ENCODE measurements at places on chromosomes 4 and X. TPM values are rescaled to one million over a fixed set of nuclear protein-coding genes. Genes with fewer than 3 reads are reported as not detected.

The C4orf33 gene
- polyA plus RNA-seq = 17.8 TPM

The CYSLTR1 gene
- not detected for polyA plus RNA-seq

The NAP1L2 gene
- polyA plus RNA-seq = 2.8 TPM

The EFNB1 gene
- 90.3 TPM for polyA plus RNA-seq

The CXCL6 gene
- 0.29 TPM for polyA plus RNA-seq

The ITM2A gene
- 40.0 TPM for polyA plus RNA-seq

The MTTP gene
- polyA plus RNA-seq = 0.09 TPM

The SLC6A8 gene
- 56.7 TPM for polyA plus RNA-seq

DNA sequence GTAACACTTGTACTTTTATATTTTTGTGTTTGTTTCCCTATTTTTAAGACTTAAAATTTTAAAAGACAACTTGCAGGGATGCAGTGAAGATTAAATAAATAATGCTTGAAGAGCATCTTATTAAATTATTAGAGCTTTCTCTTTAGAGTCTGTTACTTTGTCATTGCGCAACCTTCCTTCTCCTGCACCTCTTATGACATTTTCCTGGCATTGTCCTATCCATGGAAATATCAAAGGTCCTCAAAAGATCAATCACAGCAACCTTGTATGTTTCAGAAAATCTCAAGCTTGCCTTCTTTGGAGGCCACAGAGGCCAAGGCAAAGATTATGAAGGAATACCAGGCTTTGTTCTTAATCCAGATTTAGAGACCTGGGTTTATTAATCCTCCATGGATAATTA is 116.3 kb downstream of the GRXCR1 start:
- H3K27ac ChIP-seq = no peak overlapping the region
- H3K36me3 ChIP-seq = no peaks in the 10 kb centered on the region
- no peak for DNase-seq
- H3K27me3 ChIP-seq = no peaks in the 10 kb centered on the region

DNA sequence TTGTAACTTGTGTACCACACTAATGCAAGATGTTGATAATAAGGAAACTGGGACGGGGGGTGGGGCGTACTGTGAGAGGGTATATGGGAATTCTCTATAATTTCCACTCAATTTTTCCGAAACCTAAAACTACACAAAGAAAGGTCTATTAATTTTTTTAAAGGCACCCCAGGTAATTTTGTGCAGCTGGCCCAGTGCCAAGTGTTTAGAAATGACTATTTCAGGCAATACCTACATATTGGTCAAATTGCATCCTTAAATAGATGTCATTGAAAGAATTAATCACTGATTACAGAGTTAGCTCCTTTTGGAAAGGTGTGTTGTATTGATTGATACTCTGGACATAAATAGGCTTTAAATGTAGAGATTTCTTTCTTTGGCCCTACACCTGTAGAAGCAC is 10.1 kb upstream of the MTMR1 start:
- no peak overlapping the region for H3K4me3 ChIP-seq
- H3K4me1 ChIP-seq = peaks cover 2% of the 10 kb centered on the region
- H3K27ac ChIP-seq = no peak overlapping the region
- H3K27me3 ChIP-seq = no peaks in the 10 kb centered on the region
- DNase-seq = no peak

DNA sequence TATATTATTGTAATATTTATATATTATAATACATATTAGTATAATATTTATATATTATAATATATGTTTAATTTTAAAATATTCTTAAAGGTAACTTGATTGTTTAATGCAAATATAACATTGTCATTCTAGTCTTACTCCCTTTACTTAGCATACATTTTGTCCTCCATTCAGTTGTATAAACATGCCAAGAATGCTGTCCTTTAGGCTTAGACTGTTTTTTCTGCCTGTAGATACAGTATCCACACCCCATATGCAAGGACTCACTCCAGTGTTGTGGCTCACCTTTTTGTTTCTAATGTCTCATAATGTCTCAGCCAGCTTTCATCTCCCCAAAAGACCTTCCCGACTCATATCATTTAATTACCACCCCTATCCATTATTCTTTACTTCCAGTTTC is 2110.0 kb downstream of the PCDH7 start:
- no peak overlapping the region for H3K4me3 ChIP-seq
- H3K36me3 ChIP-seq = no peaks in the 10 kb centered on the region
- H3K27me3 ChIP-seq = no peaks in the 10 kb centered on the region
- no peak overlapping the region for H3K27ac ChIP-seq
- DNase-seq = no peak
- no peaks in the 10 kb centered on the region for H3K4me1 ChIP-seq

DNA sequence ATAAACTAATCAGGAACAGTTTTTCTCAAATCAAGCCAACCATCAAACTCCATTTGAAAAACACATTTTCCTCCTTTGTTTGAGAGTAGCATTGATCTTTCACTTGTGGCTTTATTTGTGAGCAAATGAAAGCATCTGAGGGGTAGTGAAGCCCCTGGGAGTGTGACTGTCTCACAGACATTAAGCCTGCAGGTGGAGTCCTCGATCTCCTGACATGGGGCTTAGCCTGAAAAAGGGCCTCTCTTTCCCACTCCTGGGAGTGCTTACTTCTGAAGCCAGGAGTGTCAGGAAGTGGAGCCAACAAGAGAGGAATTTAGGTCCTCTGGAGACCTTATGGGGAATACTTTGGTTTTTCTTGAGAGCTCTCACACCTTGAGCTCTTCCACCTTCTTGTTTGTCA is 158.2 kb upstream of the SFRP2 start:
- no peaks in the 10 kb centered on the region for H3K27me3 ChIP-seq
- no peak for DNase-seq
- H3K27ac ChIP-seq = no peak overlapping the region
- no peak overlapping the region for H3K4me3 ChIP-seq
- H3K4me1 ChIP-seq = no peaks in the 10 kb centered on the region

- no peak overlapping the region for H3K27ac ChIP-seq
- H3K4me1 ChIP-seq = no peaks in the 10 kb centered on the region
- H3K36me3 ChIP-seq = no peaks in the 10 kb centered on the region
- no peaks in the 10 kb centered on the region for H3K27me3 ChIP-seq
These were observed 1443.5 kb downstream of the FAM133A start for GRCh38 chrX:95117556-95117955.

- no peak overlapping the region for H3K4me3 ChIP-seq
- H3K27ac ChIP-seq = no peak overlapping the region
- no peak for DNase-seq
- peaks cover 4% of the 10 kb centered on the region for H3K4me1 ChIP-seq
These were observed 393.6 kb downstream of the PDGFC start for GRCh38 chr4:156578005-156578404.

DNA sequence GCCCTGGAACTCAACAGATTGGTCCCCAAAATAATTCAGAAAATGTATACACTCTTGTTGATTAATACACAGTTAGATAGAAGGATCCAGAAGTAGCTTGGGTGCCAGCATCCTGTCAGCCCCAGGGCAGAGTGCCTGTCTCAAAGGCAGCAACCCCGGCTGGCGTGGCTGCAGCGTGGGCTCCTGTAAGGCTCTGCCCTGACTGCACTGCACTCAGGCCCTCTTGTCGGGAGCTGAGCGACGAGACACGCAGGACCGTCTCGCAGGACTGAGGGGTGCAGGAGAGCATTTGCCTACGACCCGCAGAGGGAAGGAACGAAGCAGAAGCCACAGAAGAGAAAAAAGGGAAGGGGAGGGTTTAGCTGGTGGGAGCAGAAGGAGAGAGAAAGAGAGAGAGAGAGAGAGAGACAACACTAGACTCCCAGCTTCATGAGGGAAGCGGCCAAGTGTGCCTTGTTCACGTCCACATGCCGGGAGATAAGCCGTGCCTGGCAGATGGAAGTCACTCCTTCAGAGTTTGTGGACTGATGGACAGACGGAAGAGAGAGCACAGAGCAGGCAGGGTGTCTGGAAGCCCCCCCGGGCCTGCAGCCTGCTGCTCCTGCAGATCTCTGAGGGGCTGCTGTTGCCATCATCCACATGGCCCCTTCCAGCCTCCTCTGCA is 38.7 kb upstream of the HELT start:
- no peak overlapping the region for H3K27ac ChIP-seq
- H3K4me1 ChIP-seq = no peaks in the 10 kb centered on the region
- H3K4me3 ChIP-seq = no peak overlapping the region
- peaks cover 17% of the 10 kb centered on the region for H3K27me3 ChIP-seq
- no peak for DNase-seq
- H3K36me3 ChIP-seq = no peaks in the 10 kb centered on the region

DNA sequence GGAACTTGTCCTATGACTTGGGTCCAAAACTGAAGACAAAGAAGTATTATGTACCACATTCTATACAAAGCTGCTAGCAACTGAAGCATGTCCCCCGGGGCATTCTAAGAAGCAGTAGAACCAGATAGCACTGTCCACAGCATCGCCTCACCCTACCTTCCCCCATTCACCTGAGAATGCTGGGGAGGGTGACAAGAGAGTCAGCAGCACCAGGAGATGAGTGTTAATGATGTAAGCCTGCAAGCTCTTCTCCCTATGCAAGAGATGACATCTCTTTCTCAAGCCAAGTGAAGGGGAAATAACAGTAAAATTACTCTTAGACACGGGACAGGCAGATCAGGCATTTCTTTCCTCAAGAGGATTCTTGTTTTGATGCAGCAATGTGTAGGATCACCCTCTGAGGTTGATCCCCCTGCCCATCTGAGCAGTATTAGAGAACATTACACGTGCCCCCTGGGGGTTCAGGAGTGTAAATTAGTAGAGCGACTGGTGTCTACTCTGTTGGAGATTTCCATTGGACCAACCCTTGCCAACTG is 13.9 kb upstream of the TLR1 start:
- H3K36me3 ChIP-seq = no peaks in the 10 kb centered on the region
- H3K27ac ChIP-seq = peak overlapping the region; percentile 59
- H3K4me1 ChIP-seq = peaks cover 26% of the 10 kb centered on the region
- no peaks in the 10 kb centered on the region for H3K27me3 ChIP-seq

DNA sequence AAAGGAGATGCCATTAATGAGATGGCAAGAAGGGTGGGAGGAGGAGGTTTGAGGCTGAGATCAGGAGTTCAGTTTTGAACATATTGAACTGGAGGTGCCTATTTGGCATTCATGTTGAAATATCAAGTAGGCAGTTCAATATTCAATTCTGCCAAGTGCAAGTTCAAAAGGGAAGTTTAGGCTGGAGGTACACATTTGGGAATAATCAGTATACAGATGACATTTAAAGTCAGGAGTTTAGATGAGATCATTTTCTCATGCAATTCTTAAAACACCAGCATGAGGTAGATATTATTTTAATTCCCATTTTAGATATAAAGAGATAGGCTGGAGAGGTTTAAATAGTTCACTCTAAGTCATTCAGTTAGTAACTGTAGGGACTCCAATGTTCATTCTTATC is 26.1 kb downstream of the COQ2 start:
- H3K4me3 ChIP-seq = no peak overlapping the region
- no peak for DNase-seq
- H3K4me1 ChIP-seq = peaks cover 7% of the 10 kb centered on the region
- H3K27ac ChIP-seq = no peak overlapping the region
- H3K27me3 ChIP-seq = no peaks in the 10 kb centered on the region
- H3K36me3 ChIP-seq = peaks cover 8% of the 10 kb centered on the region

GRCh38 chr4:34733185-34733941 is 1511.0 kb downstream of the ARAP2 start:
- no peaks in the 10 kb centered on the region for H3K36me3 ChIP-seq
- H3K4me1 ChIP-seq = no peaks in the 10 kb centered on the region
- DNase-seq = no peak
- H3K27ac ChIP-seq = no peak overlapping the region

DNA sequence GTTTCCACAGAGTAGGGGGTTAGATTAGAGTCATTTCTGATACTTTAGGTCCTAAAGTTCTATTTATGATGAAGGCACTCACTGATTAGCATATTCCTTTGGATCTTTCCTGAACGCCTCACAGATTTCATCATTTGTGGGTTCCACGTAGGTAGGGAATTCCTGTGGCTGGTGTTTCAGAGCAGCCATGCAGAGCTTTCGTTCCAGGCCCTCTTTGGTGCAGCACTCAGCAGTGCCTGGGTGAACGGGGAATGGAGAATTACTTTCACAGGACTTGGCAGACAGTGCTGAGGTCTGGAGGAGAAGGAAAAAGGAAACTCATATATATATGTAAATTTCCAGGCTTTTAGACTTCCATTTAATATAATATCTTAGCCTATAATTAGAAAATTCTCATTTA is 18.5 kb downstream of the GC start:
- DNase-seq = no peak
- H3K27ac ChIP-seq = no peak overlapping the region
- H3K4me3 ChIP-seq = no peak overlapping the region
- H3K27me3 ChIP-seq = no peaks in the 10 kb centered on the region
